Foreskin keratinocyte (primary cell): ENCODE measurements at places on chromosomes 5 and 9. TPM values are rescaled to one million over a fixed set of nuclear protein-coding genes. Genes with fewer than 3 reads are reported as not detected.

DNA sequence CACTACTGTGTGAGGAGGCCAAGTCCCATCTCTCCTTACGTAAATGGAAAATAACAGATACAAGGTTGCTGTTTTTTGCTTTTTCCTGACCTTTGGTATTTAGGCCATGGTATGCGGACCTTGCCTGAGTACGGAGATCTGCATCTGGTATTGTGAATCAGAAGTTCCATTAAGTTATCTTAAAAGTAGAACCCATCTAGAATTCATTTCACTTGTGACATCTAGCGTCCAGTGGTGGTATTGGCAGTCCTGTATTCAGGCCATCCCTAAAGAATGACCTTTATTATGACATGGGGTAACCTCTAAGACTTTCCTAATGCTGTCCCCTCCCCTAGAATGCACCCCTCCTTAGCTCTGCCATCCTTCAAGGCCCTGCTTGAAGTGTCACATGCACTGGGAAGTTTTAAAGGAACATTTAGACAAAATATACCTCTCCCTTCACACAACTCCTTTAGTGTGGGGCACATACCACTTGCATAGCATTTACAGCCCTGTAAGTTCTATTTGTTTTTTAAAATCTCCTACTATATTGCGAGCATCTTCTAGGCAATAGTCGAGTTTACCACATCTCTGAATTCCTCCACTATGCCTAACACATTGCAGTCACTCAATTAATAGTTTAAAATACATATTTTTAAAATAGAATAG lies 1.9 kb upstream of the SPDL1 start:
- peak; percentile 63 for DNase-seq

DNA sequence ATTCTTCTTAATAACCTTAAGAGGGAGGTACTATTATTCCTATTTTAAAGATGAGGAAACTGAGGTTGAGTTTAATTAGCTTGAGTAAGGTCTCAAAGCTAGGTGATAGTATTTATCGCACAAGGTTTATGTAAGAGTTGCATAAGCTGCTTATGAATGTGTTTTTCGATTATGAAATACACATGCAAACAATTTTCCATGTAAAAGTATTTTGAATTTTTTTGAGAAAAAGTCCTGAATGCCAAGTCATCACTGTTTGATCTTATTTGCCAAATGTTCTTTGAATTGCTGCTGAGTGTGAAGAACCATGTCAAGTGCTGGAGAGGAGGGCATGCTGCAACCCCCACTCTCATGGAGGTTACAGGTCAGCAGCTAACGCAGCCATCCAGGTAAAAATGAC lies 174.4 kb downstream of the CARTPT start:
- DNase-seq: no peak

DNA sequence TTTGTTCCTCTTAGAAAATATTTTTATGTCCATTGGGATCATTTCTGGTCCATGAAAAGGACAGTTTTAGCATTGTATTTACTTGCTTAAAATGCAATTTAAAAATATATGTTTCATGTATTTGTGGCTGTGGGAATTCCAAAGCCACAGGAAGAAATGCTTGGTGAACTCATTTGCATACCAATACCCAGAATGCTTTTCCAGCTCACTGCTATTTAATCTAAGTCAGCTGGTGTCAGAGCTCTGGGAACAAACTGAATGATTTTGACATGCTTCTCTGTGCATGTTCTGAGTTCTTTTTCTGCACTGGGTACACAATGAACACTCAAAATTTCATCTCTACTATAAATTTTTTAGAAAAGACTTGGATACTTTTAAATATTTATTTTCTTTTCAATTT lies 482.8 kb upstream of the ARRDC3 start:
- DNase-seq: no peak

GRCh38 chr5:72268753-72269410 lies 51.2 kb downstream of the MRPS27 start:
- no peak for DNase-seq

- DNase-seq: no peak
These were observed 490.7 kb upstream of the NUDT12 start for GRCh38 chr5:104053353-104053649.

CEP72 gene
- polyA plus RNA-seq: 5.2 and 5.8 TPM in 2 replicates

- no peak for DNase-seq
These were observed 483.4 kb downstream of the ZNF608 start for GRCh38 chr5:124262991-124263571.

GRCh38 chr5:40383749-40384651 lies 295.7 kb upstream of the PTGER4 start:
- peak; percentile 90 for DNase-seq

- DNase-seq: no peak
These were observed 266.8 kb downstream of the SEMA5A start for GRCh38 chr5:9278921-9279603.

DNA sequence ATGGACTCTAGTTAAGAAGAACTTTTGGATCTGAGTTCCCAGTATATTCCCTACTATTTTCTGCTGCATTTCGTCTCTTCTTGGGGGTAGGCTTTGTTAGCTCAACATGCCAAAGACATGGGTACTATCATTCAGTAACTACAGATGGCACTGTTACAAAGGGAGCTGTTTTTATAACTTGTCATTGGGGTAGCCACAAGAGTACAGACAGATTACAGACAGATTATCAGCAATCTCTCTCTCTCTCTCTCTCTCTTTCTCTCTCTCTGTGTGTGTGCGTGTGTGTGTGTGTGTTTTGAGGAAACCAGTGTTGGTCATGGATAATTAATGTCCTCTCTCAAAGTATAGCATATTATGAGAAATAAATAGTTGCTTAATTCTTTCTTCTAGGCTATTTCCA lies 116.1 kb downstream of the WDR70 start:
- DNase-seq: peak; percentile 34

- DNase-seq: no peak
These were observed 209.1 kb upstream of the ADCY2 start for GRCh38 chr5:7186818-7187217.

DNA sequence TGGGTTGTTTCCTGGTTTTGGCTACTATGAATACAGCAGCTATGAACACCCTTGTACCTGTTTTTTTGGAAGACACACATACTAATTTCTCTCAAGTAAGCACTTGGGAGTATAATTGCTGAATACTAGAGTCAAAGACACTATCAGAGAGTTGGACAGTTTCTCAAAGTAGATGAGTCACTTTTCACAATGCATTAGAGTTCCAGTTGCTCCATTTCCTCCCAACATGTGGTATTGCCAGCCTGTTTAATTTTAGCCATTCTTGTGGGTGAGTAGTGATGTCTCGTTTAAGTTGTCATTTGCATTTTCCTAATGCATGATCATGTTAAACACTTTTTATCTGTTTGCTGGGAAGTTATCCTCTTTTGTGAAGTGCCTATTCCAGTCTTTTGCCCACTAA lies 81.6 kb upstream of the GDNF start:
- no peak for DNase-seq

OSTF1 gene
- 38.7 and 43.8 TPM in 2 replicates for polyA plus RNA-seq

DNA sequence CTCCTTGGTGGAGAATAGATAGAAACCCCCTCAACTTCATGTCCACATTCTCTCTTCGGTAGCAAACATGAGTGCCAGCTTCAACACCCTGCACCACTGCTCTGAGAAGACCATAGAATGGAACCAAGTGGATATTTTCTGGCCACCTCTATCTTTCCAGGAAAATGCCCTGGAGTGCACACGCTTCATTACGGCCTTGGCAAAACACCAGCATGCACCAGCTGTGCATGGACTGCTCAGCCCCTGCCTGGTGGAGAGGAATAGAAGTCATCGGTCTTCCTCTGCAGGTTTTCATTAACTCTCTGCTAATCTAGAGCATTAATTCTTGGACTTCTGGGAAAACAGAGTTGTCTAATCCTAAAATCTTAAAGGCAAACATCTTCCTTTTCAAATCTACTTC lies 211.6 kb upstream of the TMEM161B start:
- DNase-seq: no peak

DNA sequence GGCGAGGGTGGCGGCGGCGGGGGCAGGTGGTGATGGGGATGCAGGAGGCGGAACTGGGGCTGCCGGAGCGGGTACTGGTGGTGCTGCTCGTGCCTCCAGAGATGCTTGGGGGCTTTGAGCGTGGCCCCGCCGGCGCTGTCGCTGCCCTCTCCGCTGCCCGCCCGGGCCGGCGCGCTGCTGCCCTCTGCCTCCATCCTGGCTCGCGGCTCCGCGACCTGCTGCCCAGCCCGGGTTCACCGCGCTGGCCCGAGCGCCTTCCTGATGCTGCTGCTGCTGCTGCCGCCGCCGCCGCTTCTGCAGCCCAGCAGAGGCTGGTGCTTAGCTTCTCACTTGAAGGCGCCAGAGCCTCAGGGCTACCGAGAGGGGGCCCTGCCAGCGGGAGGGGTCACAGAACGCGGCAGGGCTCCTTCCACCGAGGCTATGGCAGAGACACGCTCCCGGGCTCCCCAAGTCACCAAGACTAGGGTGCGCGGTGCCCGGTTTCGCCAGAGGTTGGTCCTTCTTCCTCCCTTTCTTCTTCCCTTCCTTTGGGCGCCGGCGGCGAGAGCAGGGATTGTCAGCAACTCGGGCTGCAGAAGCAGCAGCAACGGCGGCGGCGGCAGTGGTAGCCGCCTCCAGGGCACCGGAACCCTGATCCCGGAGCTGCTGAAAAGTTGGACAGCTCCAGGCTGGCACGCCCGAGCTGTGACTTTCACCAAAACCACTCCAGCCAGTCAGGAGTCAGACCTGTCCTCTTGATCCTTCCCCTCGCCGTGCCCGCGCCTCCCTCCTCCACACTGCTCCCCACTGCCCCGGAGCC lies at the start of gene PDE4D:
Gene PDE4D, minus strand, starts transcription at position 298 of the 799 bp plus-strand sequence.
- peak; percentile 10 for DNase-seq

C5orf52 gene
- polyA plus RNA-seq: not detected in 2 replicates

DNA sequence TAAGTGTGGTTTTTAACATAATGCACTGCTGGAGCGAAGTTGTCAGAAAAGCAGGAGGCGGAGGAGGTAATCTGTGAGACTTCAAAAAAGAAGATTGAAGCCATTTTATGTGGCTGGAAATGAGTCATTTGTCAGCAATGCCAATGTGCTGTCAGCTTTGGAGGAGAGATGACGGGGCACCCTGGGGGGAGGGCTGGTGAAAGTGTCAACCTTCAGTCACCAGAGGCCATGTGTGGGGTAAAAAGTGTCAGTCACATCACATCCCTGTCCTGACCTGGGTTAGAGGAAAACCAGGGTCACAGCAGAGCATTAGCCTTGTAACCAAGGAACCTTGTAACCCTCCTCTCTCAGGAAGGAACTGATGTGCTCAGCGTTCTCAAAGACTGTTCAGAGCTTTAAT lies 59.1 kb downstream of the TLR4 start:
- peak; percentile 13 for DNase-seq

DNA sequence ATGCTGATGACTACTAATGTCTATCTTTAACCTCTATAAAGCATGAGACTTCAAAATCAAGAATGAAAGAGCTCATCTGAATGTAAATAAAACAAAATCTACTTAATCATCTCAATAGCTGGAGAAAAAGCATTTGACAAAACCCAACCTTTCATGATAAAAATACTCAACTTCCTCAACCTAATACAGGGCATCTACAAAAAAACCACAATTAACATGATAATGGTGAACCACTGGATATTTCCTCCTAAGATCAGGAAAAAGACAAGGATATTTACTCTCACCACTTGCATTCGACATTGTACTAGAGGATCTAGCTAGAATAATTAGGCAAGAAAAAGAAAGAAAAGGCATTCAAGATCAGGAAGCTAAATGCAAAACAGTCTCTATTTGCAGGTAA lies 49.3 kb downstream of the FAM169A start:
- no peak for DNase-seq

DNA sequence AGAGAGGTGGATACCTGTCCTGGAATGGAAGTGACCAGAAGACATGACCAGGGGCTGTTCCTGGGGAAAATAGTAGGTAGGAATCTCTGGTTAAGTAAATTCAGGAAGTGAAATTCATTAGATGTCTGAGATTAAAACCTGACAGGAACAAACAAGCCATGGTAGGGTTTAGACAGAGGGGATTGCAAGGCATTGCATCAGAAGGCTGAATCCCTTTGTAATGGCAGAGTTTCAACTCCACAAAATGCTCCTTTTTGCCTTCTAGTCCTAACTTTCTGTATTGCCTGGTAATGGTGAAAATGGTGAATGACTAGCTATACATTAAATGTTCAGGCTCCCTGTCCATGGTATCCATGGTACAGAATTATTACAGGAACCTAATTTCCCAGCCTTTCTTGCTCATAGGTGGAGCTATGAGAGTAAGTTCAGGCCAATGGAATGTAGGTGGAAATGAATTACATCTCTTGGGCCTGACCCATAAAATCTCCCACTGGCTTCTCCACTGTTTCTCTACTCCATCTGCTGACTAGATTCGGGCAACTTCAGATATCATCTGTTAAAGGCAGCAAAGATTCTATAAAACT lies 113.4 kb upstream of the CNTLN start:
- DNase-seq: peak; percentile 72

GRCh38 chr5:9698125-9698826 lies 68.1 kb upstream of the TAS2R1 start:
- DNase-seq: no peak

DNA sequence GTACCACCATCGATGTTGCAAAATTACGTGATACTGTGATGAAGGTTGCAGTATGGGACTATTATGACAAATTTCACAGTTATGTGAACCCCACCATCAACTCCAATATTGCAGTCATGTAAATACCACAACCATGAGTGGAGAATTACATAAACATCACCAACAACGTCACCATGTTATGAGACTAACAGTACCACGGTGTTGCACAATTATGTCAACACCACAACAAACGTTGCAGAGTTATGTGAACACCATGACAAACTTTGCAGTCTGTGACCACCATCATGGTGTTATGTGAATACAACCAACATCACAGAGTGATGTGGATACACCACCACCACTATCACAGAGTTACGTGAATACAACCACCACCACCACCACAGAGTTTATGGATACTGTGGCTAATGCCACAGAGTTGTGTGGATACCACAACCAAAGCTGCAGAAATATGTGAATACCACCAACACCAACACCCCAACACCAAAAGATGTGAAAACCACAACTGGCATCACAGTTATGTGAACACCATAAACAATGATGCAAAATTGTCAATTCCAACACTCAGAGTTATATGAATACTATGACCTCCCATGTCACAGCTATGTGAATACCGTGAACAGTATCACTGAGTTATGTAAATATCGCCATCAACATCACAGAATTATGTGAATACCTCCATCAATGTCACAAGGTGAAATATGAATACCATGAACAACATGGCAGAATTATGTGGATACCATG lies 62.4 kb downstream of the SHC3 start:
- DNase-seq: no peak

DNA sequence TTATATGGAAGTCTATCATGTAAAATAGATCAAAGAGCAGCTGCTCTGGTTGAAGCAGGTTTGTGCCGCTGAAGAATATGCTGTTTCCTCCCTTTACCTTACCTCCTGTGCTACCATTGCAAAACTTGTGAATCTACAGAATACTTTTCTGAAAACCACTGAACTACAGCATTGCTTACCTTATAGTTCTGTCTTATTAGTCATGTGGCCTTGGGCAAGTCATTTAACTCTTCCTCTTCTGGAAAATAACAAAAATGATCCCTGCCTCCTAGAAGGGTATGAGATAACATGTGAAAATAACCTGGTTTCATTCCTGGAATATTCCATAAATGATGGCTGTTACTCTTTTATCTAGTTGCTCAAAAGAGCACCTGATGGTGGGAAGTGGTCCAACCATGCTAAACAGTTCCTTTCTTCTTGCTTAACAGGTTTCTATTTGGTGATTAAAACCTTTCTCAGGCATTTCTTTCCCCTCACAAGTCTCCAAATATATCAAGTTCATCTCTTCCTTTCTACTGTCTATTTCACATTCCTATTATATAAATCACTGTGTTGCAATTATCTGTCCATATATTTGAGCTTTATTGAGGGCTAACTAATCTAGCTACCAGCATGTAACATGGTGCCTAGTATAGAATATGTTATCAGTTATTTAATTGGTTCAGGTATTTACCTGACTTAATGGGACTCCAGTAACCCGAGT lies 15.0 kb downstream of the TRIM32 start:
- DNase-seq: peak; percentile 42

- DNase-seq: no peak
These were observed 11.6 kb upstream of the CDC23 start for GRCh38 chr5:138224712-138225111.
